ENCODE measurements at places on chromosomes 13 and 19.

GRCh38 chr19:58515259-58515658 lies 3.5 kb upstream of the SLC27A5 start:
- DNase-seq = no peak

DNA sequence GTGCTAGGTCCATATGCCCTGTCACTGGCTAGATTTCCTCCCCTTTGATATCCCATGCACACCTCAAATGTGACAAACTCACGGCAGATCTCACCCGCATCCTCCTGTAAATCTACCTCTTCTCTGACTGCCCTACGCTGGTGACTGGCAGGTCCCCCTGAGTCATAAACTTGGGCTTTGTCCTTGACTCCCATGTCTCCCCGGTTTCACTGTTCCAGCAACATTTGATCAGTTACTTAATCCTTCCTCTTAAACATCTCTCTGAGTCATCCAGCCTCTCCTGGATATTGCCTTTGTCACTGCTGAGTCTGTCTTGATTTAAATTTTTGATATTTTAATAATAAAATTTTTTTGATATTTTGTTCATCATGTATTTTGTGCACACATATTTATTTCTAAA lies 26.5 kb downstream of the FAM216B start:
- no peak for DNase-seq

DNA sequence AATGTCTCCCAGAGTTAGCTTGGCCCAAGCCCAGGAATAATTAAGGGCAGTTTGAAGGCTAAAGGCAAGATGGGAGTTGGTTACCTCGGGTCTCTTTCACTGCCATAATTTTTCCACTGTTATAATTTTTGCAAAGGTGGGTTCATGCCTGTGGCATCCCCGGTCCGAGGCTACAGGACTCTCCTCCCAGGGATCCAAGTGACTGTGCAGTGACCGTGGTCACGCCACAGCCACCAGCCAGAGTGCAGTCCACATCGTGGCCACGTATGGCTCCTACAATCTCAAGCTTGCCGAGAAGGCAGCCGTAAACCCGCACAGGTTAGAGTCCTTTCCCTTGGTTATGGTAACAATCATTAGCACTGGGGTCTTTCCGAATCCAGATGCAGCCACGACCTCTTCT lies 36.8 kb downstream of the C13orf46 start:
- no peak for DNase-seq

DNA sequence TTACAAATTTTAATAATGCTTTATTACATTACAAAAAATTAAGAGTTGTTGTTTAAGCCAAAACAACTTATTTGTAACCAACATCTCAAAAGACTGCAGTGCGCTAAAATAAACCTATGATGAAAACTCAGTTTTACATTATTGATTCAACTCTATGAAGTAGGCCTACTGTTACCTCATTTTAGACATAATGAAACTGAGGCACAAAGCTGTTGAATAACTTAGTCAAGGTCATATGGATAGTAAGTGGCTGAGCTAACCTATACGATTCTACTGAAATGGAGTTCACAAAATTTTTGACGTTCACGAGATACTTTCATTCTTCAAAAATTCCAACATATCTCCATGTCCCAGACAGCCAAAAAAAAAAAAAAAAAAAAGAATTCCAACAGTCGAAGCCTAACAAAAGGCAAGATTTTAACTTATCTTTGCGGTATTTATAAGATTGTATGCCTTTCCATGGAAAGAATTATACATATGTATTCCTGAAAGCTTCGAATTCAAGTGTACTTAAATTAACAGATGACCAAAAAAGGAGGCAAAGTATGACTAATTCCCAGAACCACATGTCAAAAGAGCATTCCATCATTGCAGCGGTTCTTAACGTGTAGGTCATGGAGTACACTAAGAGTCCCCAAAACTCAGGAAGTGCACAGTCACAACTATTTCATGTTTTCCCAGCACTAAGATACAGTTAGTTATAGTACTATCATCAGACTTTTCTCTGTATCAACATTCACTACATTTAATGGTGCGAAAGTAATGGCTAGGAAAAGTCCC lies 69.4 kb downstream of the PSPC1 start:
- no peak for DNase-seq

DNA sequence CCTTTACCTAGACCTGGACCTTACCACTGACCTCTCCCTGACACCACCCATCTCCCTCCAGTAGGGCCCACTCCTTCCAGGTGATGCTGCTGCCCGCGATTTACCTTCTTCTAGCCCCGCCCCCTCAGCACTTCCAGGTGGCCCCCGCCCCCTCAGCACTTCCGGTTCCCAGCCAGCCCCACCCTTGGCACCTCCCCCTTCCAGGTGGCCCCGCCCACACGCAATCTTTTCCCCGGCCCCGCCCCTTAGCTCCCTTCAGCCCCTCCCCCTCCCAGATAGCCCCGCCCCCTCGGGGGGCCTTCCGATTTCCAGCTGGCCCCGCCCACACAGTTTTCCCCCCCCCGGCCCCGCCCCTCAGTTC lies 586 bp downstream of the LIG1 start:
- peak; percentile 84 for DNase-seq

DNA sequence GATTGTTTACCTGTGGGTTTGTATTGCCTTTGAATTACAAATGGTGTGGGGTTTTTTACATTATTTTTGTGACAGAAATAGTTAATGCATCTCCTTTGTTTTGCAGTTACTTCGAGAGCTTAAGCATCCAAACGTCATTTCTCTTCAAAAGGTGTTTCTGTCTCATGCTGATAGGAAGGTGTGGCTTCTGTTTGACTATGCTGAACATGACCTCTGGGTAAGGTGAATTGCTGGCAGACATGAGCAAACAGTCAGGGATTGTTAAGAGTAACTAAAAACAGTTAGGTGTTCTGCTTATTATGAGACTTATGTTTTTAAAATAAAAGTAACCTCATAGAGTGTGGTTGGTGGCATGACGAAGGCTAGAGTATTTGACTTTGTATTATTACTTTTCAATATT lies 95.0 kb downstream of the CDK8 start:
- no peak for DNase-seq

GRCh38 chr13:72295153-72295552 lies 428.1 kb upstream of the DACH1 start:
- DNase-seq = no peak
